ENCODE measurements at places on chromosomes 1 and 21.

DNA sequence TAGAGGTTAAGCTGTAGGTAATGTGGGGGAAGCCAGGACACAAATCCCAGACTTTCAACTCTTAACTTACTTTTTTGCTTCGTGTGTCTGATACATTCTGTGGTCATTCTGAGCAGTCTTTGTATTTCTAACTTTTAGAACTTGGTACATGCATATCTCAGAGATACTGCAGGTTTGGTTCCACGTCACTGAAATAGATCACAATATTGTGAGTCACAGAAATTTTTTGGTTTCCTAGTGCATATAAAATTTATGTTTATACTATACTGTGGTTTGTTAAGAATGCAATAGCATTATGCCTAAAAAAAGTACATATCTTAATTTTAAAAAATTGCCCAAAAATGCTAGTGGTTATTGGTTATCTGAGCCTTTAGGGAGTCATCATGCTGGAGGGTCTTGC, 3.2 kb downstream of the URB2 start:
- DNase-seq, result no peak

DNA sequence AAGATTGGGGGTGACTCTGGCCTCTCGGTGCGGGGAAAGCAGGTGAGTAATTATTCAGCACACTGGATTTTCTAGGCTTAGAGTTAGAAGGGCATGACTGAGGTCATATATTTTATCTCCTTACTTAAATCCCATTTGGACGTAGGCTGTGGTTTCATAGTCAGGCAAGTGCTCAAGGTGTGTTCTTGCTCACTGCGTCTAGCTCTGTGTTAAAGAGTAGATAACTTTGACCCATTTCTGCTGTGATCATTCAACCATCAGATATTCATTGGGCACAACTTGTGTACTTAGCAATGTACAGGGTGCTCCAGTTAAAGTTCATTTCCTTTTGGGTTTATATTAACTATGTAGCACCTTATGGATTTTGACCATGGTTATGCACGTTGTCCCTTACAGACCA, 14.6 kb downstream of the PFKFB2 start:
- no peak for DNase-seq

DNA sequence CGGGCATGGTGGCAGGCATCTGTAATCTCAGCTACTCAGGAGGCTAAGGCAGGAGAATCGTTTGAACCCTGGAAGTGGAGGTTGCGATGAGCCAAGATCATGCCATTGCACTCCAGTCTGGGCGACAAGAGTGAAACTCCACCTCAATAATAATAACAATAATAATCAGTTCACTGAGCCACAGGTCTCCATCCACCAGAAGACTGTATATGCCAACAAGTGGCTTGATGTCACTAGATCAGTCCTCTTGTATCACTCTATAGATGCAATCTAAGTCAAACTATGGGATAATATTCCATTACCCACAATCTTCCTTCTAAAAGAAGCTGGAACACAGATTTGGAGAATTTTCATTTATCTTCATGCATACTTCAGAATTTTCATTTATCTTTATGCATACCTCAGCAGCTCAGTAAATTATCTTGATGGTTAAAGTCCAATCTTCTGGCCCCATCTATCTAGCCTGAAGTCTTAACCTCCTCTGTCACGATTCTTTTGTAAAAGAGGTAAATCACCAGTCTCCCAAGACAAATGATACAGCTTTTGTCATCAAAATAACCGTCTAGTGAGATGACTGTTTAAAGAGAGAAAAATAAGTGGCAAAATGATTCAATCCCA, 61.8 kb downstream of the PUM1 start:
- no peak for DNase-seq

GRCh38 chr1:217535601-217536377, 95.1 kb downstream of the GPATCH2 start:
- DNase-seq, result no peak

GRCh38 chr1:192489748-192490147, 85.8 kb upstream of the RGS1 start:
- DNase-seq, result no peak

GRCh38 chr1:18419113-18419844, 61.5 kb upstream of the KLHDC7A start:
- DNase-seq, result no peak
